ENCODE measurements at places on chromosomes 2 and 18.

- DNase-seq = no peak
These were observed 122.1 kb downstream of the CELF4 start for GRCh38 chr18:37443325-37444055.

DNA sequence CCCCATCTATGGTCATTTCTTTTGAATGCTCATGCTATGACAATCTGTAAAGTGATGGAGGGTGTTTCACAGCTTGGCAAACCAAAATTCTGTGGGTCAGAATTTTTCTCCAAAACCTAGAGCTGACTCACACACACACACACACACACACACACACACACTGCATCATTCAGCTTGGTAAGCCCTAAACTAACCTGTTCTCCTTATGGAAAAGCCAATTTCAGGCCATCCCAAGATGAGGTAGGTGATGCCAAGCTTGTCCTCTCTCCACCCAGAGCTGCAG is 45.0 kb upstream of the NRP2 start:
- no peak for DNase-seq

GRCh38 chr18:48831802-48832201 is 119.0 kb downstream of the SMAD7 start:
- no peak for DNase-seq

DNA sequence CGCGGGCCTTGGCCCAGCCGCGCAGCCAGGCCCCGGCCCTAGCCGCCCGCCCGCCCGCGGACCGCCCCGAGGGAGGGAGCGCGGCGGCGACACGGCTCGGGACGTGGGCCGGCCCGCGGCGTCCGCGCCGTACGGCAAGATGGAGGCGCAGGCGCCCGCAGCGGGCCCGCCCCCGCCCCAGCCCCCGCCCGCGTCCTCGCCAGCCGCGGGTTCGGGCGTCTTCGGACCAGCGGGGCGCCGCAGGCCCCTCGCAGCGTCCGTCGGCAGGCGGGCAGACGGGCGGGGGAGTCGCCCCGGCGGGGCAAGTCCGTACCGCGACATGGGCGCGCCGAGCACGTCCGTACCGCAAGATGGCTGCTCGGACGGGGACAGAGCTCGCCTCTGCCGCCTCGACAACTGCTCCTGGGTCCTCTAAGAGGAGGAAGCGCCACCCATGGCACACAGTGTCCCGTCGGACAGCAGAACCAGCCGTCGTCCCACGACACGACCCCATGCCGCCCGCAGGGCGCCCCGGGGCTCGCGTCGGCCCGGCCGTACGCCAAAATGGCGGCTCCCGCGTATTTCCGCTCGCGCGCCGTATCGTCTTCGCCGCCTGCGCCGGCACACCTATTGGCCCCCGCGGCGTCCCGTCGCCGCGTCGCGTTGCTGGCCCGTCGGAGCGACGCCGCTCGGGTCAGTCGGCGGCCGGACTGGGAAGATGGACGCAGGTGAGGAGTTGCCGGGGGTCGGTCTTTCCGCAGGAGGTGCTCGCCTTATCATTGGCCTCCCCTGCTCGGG is at the start of the genes ATG4B and THAP4:
Gene ATG4B, plus strand, starts transcription at position 676 of the 777 bp plus-strand sequence. Its CDS starts 22 bp downstream, at position 698.
Gene THAP4, minus strand, starts transcription at position 141 of the 777 bp plus-strand sequence. CDS start 141 bp downstream, outside the sequence.
- DNase-seq = peak; percentile 29

DNA sequence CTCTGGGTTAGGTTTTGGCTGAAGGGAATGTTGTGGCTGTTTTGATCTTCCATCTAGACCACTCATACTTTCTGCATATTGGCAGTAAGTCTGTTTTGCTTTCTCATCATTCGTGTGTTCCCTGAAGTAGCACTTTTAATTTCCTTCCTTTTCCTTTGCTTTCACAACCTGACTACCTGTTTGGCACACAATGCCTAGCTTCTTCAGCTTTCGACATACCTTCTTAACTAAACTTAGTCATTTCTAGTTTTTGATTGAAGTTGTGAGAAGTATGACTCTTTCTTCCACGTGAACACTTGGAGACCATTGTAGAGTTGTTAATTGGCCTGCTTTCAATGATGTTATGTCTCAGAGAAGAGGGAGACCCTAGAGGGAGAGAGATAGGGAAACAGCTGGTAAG is 123.6 kb upstream of the EPB41L3 start:
- DNase-seq = no peak

DNA sequence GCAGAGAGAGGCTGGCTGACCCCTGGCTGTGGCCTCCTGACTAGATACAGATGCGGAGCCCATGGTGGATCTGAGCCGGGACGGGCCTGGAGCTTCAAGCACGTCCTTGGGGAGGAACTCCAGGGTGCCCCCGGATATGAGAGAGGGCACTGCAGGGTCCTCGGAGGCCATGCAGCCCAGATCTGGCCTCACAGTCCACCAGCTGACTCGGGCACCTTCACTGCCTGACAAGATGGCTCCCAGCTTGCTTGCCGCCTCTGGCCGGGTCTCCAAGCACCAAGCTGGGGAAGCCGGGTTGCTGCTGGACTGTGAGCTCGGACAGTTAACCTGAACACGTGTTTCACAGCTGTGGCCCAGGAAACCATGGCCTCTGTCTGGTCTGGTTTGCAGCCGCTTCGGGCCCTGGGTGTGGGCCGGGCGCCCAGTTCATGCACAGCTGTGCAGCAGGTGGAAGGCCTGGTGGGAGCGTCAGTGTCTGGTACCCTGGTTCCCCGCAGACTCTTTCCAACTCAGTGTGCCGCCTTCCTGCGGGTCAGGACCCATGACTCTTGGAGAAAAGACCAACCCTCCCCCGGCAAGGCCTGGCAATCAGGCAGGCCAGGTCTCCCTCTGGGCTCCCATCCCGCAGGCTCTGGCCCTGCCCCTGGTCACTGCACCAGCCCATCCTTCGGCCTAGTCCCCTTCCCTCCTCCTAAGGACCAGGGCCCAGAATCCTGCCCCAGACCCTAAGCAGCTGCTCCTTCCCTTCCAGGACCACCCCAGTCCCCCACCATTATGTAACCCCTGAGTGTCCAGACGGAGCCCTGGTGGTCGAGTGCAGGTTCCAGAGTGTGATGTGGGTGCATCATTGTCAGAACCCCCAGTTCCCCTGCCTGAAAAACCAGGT is 74.6 kb upstream of the OTOS start:
- no peak for DNase-seq

- DNase-seq = no peak
These were observed 57.3 kb upstream of the FAM117B start for GRCh38 chr2:202577250-202578183.

- DNase-seq = no peak
These were observed 46.0 kb downstream of the BOLA3 start for GRCh38 chr2:74101574-74102300.

- DNase-seq = no peak
These were observed 71.2 kb downstream of the MAIP1 start for GRCh38 chr2:200026332-200027230.

Data from Kasumi-1 (cell line).